ENCODE measurements at places on chromosomes 3 and 15.

- no peak for DNase-seq
Measured at GRCh38 chr3:141646760-141647561, 91.1 kb upstream of the RNF7 start.

DNA sequence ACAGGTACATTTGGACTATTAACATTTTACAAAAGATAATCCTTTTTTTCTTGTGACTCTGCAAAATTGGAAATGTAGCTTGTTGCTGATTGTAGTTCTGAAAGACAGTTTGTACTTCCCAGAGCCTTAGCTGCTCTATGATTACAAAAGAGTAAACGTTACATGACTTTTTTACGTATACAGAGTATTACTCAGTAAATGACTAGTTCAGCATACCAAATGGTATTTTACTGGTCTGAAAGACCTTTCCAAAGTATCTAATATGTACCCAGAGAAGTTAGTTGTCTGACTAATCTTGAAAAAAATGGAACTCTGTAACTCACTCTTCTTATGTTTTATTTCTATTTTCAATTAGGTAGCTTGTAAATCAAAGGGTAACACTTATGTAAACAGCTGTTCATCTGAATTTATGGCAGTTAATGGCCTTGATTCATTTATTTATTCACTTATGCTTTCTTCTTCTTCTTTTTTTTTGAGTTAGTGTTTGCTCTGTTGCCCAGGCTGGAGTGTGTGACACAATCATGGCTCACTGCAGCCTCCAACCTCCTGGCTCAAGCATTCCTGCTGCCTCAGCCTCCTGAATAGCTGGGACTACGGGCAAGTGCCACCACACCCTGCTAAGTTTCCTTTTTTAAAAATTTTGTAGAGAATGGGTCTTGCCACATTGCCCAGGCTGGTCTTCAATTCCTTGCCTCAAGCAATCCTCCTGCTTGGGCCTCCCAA, 151.7 kb downstream of the C3orf38 start:
- DNase-seq = no peak

GRCh38 chr15:43525131-43525530, 7.7 kb downstream of the MAP1A start:
- DNase-seq = no peak

- DNase-seq = no peak
Measured at GRCh38 chr15:98978153-98978552, 29.4 kb downstream of the PGPEP1L start.

- no peak for DNase-seq
Measured at GRCh38 chr3:28808068-28808467, 459.4 kb upstream of the AZI2 start.

DNA sequence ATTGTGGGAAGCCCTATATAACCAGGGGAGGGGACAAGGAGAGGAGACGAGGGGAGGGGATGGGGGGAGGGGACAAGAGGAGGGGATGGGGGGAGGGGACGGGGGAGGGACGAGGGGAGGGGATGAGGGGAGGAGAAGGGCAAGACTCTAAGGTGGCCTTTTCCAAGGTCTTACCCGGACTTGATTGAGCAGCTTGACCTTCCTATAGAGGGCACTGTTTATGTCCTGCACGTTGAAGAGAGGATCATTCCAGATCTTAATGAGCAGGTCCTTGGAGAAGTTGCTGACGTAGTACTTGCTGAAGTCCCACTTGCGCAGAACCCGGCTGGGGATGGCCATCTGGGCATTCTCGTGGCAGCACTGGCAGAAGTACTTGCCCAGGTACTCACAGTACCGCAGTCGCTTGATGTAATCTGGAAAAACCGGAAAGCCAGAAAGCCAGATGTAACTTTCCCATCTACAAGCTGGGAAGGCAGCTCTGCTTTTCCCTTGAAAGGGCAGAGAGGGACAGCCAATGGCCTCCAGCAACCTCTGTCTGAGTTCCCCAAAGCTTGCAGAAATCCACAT, 55.7 kb downstream of the RUBCN start:
- no peak for DNase-seq

GRCh38 chr15:75125935-75126334, 75.7 kb upstream of the C15orf39 start:
- no peak for DNase-seq

DNA sequence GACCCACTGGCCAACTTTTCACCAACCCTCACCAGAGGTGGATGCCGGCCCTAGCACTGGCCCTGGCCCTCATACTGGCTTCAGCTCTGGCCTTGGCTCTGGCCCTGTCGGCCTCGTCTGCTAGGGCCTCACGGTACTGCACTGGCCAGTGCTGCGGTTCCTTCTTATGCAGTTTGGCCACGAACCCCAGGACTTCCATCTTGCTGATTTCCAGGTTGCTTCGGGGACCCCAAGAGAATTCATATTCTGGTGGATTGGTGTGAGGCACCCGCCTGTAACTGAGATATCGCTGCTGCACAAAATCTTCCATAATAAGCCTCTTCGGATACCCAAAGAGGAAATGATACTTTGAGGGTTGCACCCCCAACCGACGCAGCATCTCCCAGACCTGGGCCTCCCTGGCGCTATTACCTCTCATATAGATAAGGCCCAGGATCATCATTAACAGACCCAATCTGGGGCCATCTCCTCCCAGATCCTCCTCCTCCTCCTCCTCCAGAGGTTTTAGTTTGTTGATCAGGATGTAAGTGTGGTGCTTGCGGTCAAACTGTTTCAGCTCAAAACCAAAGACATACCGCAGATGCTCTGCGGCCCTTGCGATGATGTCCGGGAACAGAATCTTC, 883 bp downstream of the MAGEF1 start:
- no peak for DNase-seq

GRCh38 chr3:132726341-132726823, 4.2 kb upstream of the NPHP3 start:
- DNase-seq = no peak

DNA sequence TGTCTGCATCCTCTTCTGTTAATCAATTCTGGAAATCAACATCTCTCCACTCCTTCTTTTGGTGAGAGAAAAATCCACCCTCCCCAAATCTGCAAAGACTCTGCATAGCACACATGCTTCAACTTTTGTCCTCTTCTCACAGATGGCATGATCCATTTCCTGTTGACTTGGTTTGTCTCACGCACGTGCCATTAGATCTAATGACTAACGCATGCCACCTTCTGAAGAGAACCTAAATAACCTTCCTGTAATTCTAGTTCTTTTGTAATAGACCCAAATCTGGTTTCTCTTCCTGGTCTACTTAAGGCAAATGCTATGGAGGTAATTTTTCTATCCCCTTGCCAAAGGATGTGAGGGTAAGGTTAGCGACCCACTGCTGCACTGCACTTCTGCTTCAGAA, 51.0 kb upstream of the ATOSA start:
- DNase-seq = peak; percentile 74

DNA sequence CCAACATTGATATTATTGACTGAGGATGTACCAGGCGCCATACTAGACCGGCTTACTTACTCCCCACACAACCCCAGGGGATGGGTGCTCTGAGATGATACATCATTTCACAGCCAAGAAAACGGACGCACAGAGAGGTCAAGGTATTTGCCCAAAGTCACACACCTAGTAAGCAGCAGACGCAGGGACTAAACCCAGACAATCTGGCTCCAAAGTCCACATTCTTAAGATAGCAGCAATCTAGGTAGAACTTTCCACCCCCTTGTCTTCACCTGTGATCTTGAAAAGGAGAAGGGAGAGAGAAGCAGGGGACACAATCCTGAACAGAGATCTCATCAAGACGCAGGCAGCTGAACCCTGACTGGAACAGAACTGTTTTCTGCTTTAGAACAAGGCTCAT, 200.6 kb downstream of the XXYLT1 start:
- no peak for DNase-seq

DNA sequence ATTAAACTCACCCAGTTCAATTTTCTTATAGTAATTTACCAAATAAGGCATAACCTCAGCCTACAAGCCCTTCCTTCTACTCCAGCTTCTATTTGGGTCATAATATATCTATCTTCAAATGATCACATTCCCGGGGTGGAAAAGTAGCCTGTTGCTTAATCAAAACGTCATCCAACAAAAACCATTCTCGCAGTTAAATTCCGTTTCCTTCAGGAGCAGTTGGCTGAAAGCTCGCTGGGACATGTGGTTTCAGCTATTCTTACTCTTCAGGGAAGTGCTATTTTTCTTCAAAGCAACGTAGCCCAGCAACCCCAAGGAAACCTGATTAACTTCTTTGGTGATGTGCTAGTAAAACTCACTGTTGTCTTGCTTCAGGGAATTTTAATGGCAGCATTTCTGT, 59.6 kb downstream of the MAGI1 start:
- peak; percentile 81 for DNase-seq

Measured in GM04503 (cell line).